ENCODE measurements at places on chromosomes 12 and 14.

DNA sequence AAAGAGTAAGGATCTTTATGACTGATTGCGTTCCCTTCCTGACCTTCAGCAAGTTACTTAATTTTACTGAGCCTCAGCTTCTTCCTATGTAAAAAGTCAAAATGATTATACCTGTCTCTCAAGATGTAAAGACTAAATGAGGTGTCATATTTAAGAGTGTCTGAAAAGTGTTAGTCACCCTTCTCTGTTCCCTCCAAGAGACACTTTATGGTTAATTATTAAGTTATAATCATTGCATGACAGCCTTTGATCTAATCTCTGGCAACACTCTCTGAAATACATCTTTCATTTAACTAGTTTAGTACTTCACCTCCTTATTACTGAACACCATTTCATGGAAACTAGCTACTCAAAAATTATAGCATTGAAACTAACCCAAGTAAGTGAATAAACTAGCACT lies 54.8 kb downstream of the BMAL2 start:
- no peak for DNase-seq

- no peak for DNase-seq
Measured at GRCh38 chr14:94926176-94926575, 156.3 kb upstream of the GSC start.

DNA sequence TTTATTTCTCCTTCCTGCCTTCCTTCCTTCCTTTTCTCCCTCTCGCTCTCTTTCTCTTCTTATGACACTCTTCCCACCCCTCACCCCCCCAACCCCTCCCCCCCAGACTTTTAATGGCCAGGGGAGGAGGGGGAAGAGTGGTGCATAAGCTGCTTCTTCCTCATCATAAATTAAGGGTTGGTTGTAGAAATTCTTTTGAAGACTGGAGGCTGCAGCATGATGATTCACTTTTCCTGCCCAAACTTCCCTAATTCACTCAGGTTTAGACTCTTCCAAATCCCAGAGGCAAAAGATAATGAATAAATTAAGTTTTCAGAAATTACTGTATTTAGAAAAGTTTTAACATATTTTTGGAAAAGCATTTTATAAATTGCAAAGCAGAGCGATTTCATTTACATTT lies 58.2 kb downstream of the GRIP1 start:
- DNase-seq, result no peak

- no peak for DNase-seq
Measured at GRCh38 chr14:93375673-93376156, 28.7 kb downstream of the COX8C start.

DNA sequence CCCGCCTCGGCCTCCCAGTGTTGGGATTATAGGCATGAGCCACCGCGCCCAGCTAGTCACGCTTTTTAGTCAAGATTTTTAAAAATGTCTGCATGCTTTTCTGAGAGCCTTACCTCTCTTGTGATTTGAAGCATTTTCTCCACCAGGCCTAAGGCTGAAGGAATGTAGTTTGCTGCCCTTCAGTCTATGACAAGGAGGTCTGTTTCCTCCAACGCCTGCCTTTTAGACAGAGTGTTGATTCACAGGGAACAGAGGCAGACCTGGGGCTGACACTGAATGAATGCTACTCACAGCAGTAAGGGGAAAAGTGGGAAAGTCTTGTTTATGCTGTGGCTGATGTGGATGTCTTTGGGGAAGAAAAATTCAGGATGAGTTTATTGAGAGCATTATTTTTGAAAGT lies 27.2 kb upstream of the MDM2 start:
- no peak for DNase-seq

- DNase-seq, result peak; percentile 16
Measured at GRCh38 chr12:49954863-49955830, 4.6 kb downstream of the AQP2 start.

- no peak for DNase-seq
Measured at GRCh38 chr12:25972783-25973182, 14.3 kb downstream of the RASSF8 start.

- DNase-seq, result no peak
Measured at GRCh38 chr12:6376079-6376869, 911 bp upstream of the SCNN1A start.

DNA sequence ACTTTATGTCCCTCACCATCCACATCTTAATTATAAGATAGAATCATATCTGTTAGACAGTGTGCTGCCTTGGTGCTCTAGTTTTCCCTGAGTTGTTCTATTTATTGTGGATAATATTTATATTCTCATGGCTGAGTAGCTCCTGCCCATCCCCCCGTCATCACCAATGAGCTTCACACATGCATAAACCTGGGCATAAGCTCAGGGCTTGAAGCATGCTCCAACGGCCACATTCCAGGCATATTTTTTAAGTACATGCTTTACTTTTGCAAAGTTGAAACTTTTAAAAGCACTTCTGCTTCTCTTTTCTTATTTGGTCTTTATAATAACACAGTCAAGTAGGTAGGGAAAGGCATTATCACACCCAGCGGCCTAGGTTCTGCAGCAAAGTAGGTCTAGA lies 3.4 kb upstream of the FBXO34 start:
- DNase-seq, result no peak

GRCh38 chr12:65935906-65936901 lies 111.9 kb downstream of the HMGA2 start:
- DNase-seq, result no peak

DNA sequence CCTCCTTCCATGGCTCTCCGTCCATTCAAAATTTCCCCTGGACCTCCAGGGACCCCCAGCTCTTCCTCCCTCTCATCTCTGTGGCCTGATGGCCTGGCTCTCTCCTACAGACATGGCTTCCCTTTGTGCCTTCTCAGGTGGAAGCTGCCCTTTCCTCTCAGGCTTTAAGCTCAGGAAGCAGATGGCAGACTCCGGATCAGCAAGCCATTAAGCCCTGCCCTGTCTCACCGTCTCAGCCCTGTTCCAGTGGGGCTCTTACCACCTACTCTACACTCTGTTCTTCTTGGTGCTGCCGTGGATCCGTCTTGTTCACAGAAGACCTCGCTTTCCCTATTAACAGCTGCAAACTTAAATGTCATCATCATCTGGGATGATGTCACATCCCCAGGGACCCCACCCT lies 33.1 kb downstream of the NPC2 start:
- DNase-seq, result no peak

GRCh38 chr14:92252323-92252722 lies 70.6 kb upstream of the SLC24A4 start:
- no peak for DNase-seq

DNA sequence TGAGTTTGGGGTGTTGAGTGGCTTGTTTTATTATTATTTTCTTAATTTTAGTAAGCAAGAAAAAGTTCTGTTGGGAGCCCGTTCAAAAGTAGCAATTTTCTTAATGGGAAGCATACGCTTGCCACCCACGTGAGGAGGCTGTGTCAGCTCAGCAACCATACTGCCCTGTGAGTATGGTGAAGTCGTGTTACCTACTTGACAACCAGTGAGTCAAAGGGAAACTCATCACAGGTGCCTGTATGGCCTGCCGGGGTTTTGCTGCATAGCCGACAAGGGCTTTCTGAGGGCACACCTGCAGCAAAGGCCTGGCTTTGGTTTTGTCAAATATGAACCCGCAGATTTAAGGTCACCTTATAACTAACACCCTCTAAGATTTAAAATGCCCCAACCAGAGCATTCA lies 31.1 kb downstream of the PITPNM2 start:
- no peak for DNase-seq

DNA sequence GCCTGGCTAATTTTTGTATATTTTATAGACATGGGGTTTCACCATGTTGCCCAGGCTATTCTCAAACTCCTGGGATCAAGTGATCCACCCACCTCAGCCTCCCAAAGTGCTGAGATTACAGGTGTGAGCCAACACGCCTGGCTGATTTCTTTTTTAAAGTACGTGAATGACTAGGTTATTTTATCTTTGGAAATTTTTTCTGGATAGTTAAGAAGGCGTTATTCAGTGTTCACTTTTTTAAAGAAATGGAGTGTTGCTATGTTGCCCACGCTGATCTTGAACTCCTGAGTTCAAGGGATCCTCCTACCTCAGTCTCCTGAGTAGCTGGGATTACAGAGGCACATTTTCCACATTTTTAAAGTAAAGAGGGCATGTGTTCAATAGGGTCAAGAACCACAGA lies 58.6 kb downstream of the SVOP start:
- DNase-seq, result no peak

- peak; percentile 71 for DNase-seq
Measured at GRCh38 chr12:33427071-33427470, 12.5 kb downstream of the SYT10 start.

DNA sequence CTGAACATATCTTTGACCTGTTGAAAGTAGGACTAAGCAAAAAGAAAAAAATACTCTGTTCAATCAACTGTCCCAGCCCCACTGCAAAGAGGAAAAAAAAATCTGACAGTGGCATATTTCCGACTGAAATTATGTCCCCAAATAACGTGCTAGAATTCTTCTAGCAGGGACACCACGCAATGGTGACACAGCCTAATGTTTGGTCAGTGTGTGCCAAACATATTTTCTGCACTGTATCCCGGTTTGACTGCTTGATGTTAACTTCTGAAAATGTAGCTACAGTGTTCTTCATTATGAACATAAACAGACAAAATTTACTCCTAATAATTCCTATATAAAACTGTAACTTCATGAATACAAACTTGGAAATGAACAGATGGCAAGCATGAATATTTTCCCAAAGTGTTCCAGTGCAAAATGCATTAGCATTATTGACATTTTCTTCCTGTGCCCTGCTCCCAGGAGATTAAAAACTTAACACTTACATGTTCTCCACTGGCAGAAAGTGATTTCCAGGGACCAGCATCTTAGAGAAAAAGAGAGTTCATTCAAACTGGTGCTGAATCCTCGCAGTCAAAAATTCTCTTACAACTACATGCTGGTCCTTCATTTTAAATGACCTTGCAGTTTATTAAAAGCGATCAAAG lies 72.4 kb upstream of the SYT1 start:
- DNase-seq, result no peak

- no peak for DNase-seq
Measured at GRCh38 chr14:69693145-69693544, 73.8 kb upstream of the SRSF5 start.

- DNase-seq, result peak; percentile 25
Measured at GRCh38 chr14:55577229-55577628, 2.8 kb upstream of the KTN1 start.
